ENCODE measurements at places on chromosomes 2 and 18.

GRCh38 chr2:59677158-59677557, 876.3 kb downstream of the BCL11A start:
- no peak for DNase-seq

- DNase-seq, result no peak
These were observed 36.6 kb downstream of the CYB5A start for GRCh38 chr18:74255131-74255616.

DNA sequence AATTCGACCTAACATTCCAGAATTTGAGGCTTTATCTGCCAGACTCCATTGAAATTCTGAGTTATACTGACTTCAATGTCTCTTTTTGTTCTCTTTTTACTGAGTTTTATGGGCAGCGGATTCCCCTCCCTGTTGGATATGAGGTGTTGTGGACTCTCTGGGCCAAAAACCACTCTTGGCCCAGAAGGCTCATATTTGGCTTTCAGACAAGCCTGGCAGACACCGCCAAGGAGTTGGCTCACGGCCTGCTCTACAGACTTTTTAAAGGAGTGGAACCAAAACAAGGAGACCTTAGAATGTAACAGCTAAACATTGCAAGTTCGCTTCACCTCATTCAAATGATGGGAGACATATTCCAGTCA, 206.4 kb upstream of the NCKAP5 start:
- DNase-seq, result no peak

GRCh38 chr18:6409933-6410332, 4.8 kb downstream of the L3MBTL4 start:
- DNase-seq, result no peak

Data from NCI-H1417 treated with DMSO at 0.1 percent for 48 hours (cell line).